Activated CD4-positive, alpha-beta T cell treated with anti-CD3 and anti-CD28 coated beads, Interleukin-2, amount 10 ng/mL, durations not matched to agents 7 days and 5 days (primary cell): ENCODE measurements at places on chromosomes 12 and 14. TPM values are rescaled to one million over a fixed set of nuclear protein-coding genes. Genes with fewer than 3 reads are reported as not detected.

DNA sequence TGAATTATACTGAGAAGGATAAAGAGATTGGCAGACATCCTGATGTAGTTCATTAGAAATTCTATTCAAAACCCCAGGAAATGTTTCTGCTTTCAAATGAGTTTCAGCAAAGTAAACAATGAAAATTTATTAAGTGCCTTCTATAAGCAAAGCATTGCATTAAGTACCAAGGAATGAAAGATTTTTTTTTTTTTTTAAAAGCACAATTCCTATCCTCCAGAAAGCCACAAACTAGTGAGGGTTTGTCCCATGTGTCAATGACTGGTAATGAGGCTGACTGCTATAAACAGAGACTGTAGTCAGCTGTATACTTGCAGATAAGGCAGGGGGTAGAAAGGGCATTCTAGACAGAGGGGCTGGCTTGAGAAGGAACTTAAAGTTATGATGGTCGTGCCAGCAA lies 6.7 kb downstream of the ANO4 start:
- no peak overlapping the region for H3K27ac ChIP-seq
- no peak for DNase-seq
- no peaks in the 10 kb centered on the region for H3K27me3 ChIP-seq
- H3K4me1 ChIP-seq = no peaks in the 10 kb centered on the region
- H3K36me3 ChIP-seq = no peaks in the 10 kb centered on the region

DNA sequence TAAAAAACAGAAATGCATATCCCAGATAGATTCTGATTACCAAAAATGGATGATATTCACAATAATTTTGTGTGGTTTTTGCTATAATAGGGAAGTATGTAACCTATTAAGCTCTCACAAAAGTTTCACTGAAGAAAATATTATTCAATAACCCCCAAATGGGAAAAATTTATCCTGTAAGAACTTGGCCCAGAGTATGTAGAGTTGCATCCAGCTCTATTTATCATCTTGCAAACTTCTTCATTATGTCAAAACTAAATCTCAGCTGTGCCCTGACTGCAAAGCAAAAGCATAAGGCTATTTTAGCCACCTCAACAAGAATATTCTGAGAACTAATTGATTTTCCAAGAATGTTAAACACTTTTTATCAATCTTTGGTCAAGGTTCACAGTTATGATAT lies 199.2 kb downstream of the PAX9 start:
- no peak overlapping the region for H3K4me3 ChIP-seq
- H3K4me1 ChIP-seq = no peaks in the 10 kb centered on the region
- H3K27ac ChIP-seq = no peak overlapping the region
- no peak for DNase-seq
- no peaks in the 10 kb centered on the region for H3K36me3 ChIP-seq
- no peaks in the 10 kb centered on the region for H3K27me3 ChIP-seq

GRCh38 chr12:106885026-106885425 lies 70.7 kb upstream of the TMEM263 start:
- no peak overlapping the region for H3K27ac ChIP-seq
- H3K4me1 ChIP-seq = no peaks in the 10 kb centered on the region
- H3K27me3 ChIP-seq = no peaks in the 10 kb centered on the region
- H3K4me3 ChIP-seq = no peak overlapping the region
- no peak for DNase-seq
- H3K36me3 ChIP-seq = peaks cover 16% of the 10 kb centered on the region

- DNase-seq = no peak
- H3K4me3 ChIP-seq = no peak overlapping the region
- no peak overlapping the region for H3K27ac ChIP-seq
- peaks cover 7% of the 10 kb centered on the region for H3K4me1 ChIP-seq
- no peaks in the 10 kb centered on the region for H3K36me3 ChIP-seq
These were observed 31.3 kb downstream of the PTPRB start for GRCh38 chr12:70605976-70606375.

DNA sequence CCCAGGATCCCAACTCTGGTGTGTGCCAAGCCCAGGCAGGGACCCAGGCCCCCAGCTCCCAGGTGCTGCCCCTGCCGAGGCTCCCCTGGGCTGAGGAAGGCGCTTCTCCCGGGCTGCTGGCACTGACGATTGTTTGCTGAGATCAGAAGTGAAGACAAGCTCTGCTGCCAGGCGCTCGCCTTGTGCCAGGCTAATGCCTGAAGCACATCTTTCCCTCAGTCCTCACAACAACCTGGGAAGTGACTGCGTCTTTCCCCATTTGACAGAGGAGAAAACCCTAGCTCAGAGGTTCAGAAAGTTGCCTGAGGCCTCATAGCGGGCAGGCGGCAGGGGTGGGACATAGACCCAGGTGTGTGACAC lies 36.8 kb downstream of the ANKRD9 start:
- H3K27ac ChIP-seq = no peak overlapping the region
- no peak for DNase-seq
- H3K4me1 ChIP-seq = peaks cover 10% of the 10 kb centered on the region
- no peaks in the 10 kb centered on the region for H3K27me3 ChIP-seq
- H3K4me3 ChIP-seq = no peak overlapping the region

DNA sequence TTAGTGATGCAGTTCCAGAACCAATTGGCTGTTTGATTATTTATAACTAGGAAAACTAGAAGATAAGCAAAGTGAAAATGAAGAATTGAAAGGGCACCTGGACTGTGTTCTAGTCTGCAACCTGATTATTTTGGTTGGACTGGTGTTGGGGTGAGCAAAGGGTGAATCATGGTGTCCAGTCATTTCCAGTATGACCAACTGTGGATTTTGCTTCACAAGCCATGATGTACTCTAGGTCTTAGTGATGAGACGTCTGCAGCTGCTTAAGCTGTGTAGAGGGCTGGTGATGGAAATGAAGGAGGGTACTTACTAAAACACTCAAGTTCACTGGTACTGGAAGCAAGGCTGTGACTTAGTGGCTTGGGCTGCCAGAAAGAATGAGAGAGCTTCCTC lies 193.2 kb upstream of the FRMD6 start:
- H3K27ac ChIP-seq = no peak overlapping the region
- no peaks in the 10 kb centered on the region for H3K27me3 ChIP-seq

GRCh38 chr12:113334786-113335539 lies at the start of gene SLC8B1:
Gene SLC8B1 (minus strand): TSS chr12:113335109. CDS start chr12:113332878, 2,231 bp downstream.
- H3K36me3 ChIP-seq = peaks cover 23% of the 10 kb centered on the region
- DNase-seq = peak; percentile 87
- H3K27ac ChIP-seq = peak within 1 kb of the TSS; percentile 60
- H3K27me3 ChIP-seq = no peaks in the 10 kb centered on the region

GRCh38 chr12:4505376-4505986 lies 33.2 kb upstream of the RAD51AP1 start:
- no peaks in the 10 kb centered on the region for H3K27me3 ChIP-seq
- H3K4me3 ChIP-seq = no peak overlapping the region
- H3K27ac ChIP-seq = no peak overlapping the region
- H3K36me3 ChIP-seq = peaks cover 41% of the 10 kb centered on the region
- no peak for DNase-seq

- no peak overlapping the region for H3K27ac ChIP-seq
- peaks cover 3% of the 10 kb centered on the region for H3K27me3 ChIP-seq
- no peak overlapping the region for H3K4me3 ChIP-seq
- H3K4me1 ChIP-seq = no peaks in the 10 kb centered on the region
- no peak for DNase-seq
These were observed 286.5 kb upstream of the TMPO start for GRCh38 chr12:98228683-98229539.

DNA sequence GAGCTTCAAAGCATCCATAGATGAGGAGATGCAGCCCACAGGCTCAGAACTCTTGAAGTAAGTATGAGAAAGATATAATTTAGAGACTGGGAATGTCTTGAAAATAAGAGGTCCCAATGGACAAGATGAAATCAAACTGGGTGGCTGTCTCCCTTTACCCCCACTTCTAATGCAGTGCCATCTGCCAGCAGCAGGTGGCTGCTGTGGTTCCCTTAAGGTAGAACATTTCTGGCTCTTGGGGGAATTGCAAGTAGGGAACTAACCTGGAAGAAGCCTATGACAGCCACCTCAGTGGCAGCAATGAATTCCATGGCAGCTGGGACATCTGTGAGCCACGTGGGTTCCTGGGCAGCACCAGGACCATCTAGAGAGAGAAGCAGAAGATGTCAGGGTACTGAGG lies 648 bp downstream of the ERP27 start:
- H3K27ac ChIP-seq = peak overlapping the region; percentile 5
- no peak overlapping the region for H3K4me3 ChIP-seq
- peaks cover 86% of the 10 kb centered on the region for H3K36me3 ChIP-seq

DNA sequence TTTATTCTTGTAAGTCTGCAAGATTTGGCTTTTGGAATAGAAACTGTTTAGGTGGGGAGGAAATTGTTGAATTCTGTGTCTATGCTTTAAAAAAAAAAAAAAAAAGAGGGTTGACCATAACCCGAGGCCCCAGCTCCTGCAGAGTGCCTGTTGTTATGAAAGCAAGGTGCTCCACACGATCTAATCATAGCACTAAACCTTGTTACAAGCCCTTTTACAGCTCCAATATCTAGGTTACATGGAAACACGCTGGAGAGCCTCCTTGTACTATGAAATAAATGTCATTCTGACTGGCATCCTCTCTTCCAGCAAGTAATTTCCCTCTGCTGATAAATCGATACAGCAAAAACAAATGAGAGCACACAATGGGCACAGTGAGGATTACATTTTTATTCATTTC lies 303.1 kb upstream of the SOX5 start:
- H3K36me3 ChIP-seq = no peaks in the 10 kb centered on the region
- H3K27ac ChIP-seq = no peak overlapping the region
- no peak overlapping the region for H3K4me3 ChIP-seq

DNA sequence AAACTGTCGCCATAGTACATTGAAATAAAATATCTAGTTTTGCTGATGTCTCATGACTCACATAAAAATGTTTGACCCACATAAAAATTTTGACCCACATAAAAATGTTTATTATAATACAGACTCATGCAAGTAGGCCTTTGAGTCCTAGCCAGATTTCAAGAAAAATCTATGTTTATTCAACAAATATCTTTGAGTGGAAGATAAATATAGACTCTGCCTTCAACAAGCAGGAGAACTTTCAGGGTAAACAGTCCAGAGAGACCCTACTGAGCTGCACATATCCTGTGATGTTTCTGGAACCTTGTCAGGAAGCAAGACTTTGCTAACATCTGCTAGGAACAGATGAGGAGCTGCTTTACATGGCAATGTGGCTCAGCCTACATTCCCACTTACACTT lies 283.1 kb downstream of the MDGA2 start:
- no peak overlapping the region for H3K27ac ChIP-seq
- no peaks in the 10 kb centered on the region for H3K36me3 ChIP-seq
- H3K4me3 ChIP-seq = no peak overlapping the region
- no peaks in the 10 kb centered on the region for H3K4me1 ChIP-seq
- DNase-seq = no peak

- no peak for DNase-seq
- no peak overlapping the region for H3K27ac ChIP-seq
- H3K36me3 ChIP-seq = peaks cover 51% of the 10 kb centered on the region
- H3K4me1 ChIP-seq = no peaks in the 10 kb centered on the region
These were observed 15.2 kb downstream of the ACIN1 start for GRCh38 chr14:23079716-23080115.

DNA sequence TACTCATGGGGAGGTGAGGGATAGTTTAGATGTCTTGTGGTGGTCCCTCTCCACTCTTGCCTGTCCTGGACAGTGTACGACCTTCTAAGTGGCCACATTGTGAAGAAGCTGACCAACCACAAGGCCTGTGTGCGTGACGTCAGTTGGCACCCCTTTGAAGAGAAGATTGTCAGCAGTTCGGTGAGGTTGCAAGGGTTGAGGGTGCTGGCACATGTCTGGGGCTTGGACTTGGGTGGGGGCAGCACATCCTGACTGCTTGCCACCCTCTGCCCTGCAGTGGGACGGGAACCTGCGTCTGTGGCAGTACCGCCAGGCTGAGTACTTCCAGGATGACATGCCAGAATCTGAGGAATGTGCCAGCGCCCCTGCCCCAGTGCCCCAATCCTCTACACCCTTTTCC lies 7.6 kb upstream of the FITM1 start:
- H3K36me3 ChIP-seq = peaks cover 49% of the 10 kb centered on the region
- H3K27me3 ChIP-seq = no peaks in the 10 kb centered on the region
- DNase-seq = no peak
- H3K27ac ChIP-seq = no peak overlapping the region

DNA sequence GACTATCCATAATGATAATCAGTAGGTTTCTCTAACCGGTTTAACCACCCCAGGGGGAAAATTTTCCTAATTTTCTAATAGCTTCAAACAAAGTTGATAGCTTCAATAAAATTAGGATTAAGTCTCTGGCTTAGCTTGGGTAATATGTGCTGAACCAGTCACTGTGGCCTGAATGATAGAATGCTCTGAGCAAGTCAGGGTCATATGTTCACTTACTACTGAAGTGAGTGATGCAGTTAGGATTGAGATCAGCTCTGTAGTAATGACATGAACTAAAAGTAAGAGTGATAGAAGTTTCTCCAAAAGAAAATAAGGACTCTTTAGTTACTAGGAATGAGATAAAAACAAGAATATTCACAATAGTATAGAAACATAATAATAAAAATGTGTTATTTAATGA lies 32.6 kb downstream of the ETNK1 start:
- H3K4me1 ChIP-seq = peaks cover 8% of the 10 kb centered on the region
- no peaks in the 10 kb centered on the region for H3K27me3 ChIP-seq
- no peak for DNase-seq
- H3K27ac ChIP-seq = no peak overlapping the region

DNA sequence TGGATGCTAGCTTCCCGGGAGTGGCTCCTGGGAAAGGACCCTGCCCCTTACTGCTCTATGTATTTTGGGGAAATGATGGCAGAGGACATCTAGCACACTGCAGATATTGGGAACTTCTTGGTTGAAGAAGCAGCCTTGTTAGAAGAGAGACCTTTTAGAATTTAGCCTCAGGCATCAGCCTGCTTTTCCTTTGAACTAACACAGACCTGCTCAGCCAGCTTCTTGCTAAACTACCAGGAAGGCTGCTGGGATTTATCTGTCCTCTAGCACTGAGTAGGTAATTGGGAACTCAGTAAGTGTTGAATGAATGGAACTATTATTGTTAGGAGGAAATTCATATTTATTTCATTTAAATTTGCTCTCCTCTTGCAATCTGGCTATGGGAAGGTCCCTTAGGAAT lies 77.3 kb downstream of the DRAM1 start:
- no peak overlapping the region for H3K27ac ChIP-seq
- no peak for DNase-seq
- no peaks in the 10 kb centered on the region for H3K4me1 ChIP-seq
- H3K27me3 ChIP-seq = no peaks in the 10 kb centered on the region
- no peak overlapping the region for H3K4me3 ChIP-seq

DNA sequence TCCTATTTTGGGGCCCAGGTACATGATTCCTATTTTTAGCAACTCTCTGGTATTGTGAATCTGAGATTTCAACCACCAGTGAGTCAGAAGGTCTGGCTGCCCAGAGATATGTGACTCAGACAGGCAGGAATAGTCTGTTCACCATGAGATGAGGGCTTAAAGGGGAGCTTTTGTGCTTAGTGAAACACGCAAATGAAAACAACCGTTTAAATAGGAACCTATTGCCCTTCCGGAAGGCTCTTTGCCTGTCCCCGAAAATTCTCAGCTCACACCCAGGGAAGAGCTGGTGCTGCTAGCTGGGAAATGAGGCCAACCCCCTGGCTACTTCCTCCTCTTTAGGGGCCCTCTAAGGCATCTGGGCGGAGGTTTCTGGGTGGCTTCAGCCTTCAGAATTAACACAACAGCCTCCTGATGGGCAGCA lies 283.6 kb downstream of the CACNA1C start:
- no peaks in the 10 kb centered on the region for H3K36me3 ChIP-seq
- H3K4me3 ChIP-seq = no peak overlapping the region
- no peaks in the 10 kb centered on the region for H3K4me1 ChIP-seq
- H3K27ac ChIP-seq = no peak overlapping the region

- peaks cover 10% of the 10 kb centered on the region for H3K27me3 ChIP-seq
- no peak overlapping the region for H3K4me3 ChIP-seq
- no peak for DNase-seq
- no peak overlapping the region for H3K27ac ChIP-seq
- no peaks in the 10 kb centered on the region for H3K4me1 ChIP-seq
- H3K36me3 ChIP-seq = no peaks in the 10 kb centered on the region
These were observed 44.3 kb downstream of the CYP46A1 start for GRCh38 chr14:99728231-99728920.

Gene CCDC184
- total RNA-seq = 0.22 TPM

Gene CACNA2D4
- 12.9 TPM for total RNA-seq

Gene KCNJ8
- total RNA-seq = not detected
